ENCODE measurements at places on chromosomes 5 and 9.

DNA sequence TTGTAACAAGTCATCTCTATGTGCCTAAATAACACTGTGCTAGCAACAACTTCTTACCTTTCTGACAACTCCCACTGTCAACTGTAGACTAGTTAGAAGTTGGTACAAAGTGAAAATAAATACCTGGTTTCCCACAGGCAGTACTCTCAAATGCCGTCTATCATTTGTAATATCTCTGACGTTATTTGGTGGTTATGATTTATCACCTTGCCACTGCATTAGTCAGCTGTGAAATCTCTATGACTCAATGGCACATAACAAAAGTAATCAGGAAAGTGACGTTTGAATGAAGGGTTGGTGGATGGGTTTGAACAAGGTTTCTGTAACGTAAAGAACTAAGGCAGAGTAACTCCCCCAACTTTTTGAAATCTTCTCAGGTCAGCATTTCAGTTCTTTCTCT, 592.3 kb downstream of the MAT2B start:
- no peak for DNase-seq

GRCh38 chr5:116883875-116884274, 309.3 kb upstream of the SEMA6A start:
- DNase-seq: no peak

- no peak for DNase-seq
Observed at GRCh38 chr9:121667214-121667613, 15.8 kb downstream of the DAB2IP start.

DNA sequence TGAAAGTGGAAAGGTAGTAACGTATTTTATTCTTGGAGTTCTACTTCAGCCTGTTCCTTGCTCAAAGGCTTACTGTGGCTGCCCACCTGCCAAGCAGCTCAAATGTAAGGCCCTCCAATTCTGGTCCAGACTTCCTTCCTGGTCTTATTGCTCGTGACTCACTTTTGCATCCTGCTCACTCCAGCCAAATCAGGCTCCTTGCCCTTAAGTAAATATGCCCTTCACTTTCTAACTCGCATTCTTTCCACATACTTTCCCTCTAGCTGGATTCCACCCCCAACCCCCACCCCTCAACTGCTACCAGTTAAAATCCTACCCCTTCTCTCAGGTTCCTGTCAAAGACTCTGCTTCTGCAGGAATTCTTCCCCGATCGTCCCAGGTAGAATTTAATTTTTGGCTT, 96.6 kb downstream of the GALNT10 start:
- no peak for DNase-seq

DNA sequence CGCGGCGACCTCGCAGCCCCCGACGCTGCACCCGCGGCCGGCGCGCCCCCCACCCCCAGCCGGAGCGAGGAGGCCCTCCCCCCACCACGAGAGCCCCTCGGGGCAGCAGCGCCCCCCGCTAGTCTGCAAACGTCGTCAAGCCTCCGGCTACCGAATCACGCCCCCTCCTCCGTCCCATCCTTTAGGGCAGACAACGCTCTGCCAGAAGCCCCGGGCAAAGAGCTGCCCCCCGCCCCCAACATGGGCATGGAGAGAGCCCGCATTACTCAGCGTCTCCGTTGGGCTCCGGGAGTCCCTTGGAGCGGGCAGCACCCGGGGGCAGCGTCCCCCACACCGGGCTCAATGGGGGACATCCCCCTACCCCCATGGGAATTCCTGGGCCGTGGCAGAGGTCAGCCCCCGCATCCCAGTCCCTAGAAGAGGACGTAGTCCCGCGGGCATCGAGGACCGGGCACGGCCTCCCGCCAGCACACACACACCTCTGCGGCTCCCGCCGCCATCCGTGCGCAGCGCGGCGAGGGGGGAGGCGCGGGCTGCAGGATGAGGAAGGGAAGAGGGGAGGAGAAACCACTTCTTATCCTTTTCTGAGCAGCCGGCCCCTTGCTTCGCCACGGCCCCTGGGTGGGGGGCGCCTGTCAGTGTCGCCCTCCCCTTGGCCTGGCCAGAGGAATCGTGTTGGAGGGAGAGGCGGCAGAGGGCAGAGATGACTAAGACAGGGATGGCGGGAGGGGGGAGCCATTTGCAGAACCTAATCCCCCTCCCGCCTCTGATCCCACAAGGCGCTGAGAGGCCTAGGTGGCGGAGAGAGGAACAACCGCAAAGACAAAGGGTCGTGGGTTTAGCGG, 750 bp downstream of the DNM1 start:
- DNase-seq: no peak

DNA sequence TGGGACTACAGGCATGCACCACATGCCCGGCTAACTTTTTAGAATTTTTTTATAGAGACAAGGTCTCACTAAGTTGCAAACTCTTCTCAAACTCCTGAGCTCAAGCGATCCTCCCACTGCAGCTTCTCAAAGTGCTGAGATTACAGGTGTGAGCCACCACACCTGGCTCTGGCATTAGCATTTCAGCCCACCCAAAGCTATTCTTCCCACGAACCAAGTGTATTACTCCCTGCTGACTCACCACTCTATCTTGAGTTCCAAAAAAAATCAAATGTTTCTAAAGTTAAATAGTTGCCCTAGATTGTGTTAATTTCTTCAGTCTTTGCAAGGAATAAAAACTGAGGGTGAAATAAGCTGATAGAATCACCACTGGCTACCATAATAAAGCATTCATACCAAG, 205.5 kb downstream of the ARRDC3 start:
- DNase-seq: no peak

- no peak for DNase-seq
Observed at GRCh38 chr5:8842971-8843551, 702.8 kb downstream of the SEMA5A start.

- no peak for DNase-seq
Observed at GRCh38 chr9:123453831-123454321, 97.9 kb downstream of the CRB2 start.

DNA sequence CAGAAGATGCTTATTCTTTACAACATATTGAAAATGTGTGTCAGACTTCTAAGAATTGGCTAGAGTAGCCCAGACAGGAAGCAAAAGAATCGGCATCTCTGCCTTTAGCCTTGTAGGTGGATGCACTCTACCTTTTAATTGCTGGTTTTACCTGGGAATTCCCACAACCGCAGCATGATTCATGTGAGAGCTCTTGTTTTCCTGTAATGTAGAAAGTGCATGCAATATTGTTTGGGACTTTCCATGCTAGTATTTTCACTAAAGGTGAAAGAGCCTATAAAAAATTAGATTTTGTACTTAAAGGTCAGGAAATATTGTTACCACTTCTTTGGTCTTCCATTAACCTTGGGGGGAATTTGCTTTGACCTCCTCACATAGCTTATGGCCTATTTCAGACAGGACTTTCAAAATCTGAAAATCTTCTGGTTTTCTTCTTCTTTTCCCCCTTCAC, 89.8 kb downstream of the NTRK2 start:
- no peak for DNase-seq

DNA sequence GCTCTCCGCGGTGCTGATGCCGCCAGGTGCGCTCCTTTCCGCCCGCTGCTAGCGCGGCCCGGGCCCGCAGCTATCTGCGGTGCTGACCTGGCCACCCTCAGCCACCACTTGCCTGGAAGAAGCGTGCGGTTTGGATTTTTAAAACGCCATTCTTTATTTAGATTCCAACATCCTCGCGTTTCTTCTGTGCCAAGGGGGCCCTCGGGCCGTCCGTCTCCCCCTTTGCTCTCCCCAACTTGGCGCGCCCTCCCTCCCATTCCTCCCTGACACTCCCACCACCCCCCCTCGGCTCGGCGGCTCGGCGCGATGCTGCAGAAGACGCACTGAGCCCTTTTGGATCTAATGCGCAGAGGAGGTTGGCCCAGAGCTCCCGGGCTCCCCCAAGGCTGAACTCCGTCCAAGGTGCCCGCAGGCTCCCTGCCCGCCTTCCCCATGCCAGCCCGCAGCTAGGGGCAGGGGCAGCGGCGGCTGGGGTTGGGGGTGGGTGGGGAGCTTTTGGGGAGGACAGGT, at the start of gene BARHL1:
Gene BARHL1, plus strand, starts transcription at position 331 of the 510 bp plus-strand sequence. CDS start 192 bp downstream, outside the sequence.
- DNase-seq: no peak

DNA sequence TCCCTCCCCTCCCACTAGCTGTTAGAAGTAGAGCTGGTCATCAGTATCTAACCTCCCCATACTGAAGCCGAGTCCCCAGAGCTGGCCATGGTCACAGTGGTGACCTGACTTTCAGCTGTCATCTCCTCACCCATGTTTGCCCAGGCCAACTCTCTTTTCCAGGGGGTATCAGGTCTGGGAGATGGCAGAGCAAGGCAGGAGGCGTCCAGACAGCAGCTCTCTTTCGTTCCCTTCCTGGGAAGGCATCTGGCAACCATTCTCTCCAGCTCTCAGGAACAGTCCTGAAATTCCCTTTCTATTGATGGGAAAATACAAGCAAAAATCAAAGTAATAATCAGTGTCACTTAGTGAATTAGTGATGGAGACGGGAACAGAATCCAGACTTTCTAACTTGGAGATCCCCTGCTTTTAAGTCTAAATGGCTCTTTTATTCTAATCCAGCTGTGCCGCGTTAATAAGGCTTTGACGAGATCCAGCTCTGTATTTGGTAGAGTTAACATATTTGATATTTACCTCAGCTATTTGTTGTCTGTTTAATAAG, 21.3 kb upstream of the AOPEP start:
- no peak for DNase-seq

GRCh38 chr9:121313458-121314152, 45.6 kb downstream of the GSN start:
- no peak for DNase-seq

DNA sequence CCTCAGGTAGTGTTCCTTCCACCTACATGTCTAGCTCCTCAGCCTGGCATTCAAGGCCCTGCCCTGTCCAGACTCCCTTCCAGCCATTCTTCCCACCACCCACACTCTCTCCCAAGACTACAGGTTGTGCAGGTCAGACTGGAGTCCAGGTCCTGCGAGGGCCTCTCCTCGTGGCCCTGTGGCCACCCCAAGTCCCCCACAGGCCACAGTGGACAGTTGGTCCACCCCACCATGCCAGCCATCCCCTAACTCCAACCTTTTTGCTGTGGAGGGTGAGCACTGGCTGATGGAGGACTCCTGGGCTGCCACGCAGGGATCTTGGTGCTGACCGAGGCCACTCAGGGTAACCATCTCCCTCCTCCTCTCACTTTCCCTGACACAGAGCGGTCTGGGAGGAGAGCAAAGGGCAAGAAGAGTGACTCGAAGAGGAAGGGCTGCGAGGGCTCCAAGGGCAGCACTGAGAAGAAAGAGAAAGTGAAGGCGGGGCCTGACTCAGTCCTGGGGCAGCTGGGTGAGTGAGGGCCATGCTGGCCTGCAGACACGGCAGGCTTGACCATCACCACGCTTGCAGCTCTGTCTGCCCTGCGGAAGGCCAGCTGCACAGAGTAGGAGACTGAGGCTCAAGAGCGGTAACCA, 51.0 kb downstream of the JADE2 start:
- no peak for DNase-seq

- DNase-seq: no peak
Observed at GRCh38 chr5:54703133-54703532, 185.6 kb downstream of the SNX18 start.

DNA sequence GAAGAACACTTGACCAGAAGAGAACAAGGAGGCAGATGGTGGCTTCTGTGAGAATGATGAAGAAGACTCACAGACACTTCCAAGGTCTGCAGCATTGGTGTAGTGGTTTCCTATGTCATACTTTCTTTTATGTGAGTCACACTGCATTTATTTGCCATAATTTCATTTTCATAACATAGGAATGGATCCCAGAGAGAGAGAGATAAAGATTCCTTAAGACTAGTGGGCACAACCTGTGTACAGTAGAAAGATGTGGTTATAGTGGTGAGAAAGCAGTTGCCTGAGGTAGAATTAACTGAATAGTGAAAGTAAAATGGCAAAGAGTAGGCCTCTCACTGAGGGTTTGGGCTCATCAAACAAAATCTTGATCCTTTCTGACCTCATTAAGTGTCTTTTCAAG, 7.6 kb upstream of the CCDC152 start:
- no peak for DNase-seq

GRCh38 chr5:11319836-11320580, 559.0 kb upstream of the DAP start:
- DNase-seq: no peak

Measured in stimulated activated CD8-positive, alpha-beta memory T cell treated with anti-CD3 and anti-CD28 coated beads, Interleukin-15, amount 100 ng/mL, for 4 hours (primary cell).